H4 (cell line): ENCODE measurements at places on chromosomes 6 and 20. TPM values are rescaled to one million over a fixed set of nuclear protein-coding genes. Genes with fewer than 3 reads are reported as not detected.

GRCh38 chr20:5980720-5981538, 30.5 kb downstream of the MCM8 start:
- DNase-seq = no peak

DNA sequence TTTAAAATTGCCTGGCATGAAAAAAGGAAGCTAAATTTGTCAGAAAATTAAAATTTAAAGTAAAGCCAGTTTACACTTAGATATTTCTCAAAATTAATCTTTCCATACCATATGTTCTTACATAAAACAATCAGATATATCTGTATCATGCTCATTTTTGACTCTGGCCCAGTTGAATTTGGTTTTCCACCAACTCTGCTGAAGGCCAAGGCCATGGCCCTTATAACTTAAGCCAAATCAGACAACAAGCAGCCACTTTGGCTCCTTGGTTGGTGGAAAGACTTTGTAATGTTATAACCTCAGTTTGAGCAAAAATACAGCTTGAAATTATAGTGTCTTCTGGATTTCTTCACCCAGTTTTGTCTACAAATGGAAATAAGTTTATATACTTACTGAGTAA, 97.3 kb downstream of the CENPW start:
- no peak for DNase-seq

GRCh38 chr20:48846516-48847492, 19.0 kb upstream of the PREX1 start:
- DNase-seq = no peak

DNA sequence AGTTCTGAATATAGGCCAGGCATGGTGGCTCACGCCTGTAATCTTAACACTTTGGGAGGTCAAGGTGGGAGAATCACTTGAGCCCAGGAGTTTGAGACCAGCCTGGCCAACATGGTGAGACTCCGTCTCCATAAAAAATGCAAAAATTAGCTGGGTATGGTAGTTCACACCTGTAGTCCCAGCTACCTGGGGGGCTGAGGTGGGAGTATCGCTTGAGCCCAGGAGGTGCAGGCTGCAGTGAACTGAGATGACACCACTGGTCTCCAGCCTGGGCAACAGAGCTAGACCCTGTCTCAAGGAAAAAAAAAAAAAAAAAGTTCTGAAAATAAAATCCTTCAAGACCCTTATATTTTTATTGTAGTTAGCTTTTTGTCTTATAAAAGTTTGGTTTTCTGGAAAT, 11.7 kb upstream of the WTAP start:
- DNase-seq = no peak

DNA sequence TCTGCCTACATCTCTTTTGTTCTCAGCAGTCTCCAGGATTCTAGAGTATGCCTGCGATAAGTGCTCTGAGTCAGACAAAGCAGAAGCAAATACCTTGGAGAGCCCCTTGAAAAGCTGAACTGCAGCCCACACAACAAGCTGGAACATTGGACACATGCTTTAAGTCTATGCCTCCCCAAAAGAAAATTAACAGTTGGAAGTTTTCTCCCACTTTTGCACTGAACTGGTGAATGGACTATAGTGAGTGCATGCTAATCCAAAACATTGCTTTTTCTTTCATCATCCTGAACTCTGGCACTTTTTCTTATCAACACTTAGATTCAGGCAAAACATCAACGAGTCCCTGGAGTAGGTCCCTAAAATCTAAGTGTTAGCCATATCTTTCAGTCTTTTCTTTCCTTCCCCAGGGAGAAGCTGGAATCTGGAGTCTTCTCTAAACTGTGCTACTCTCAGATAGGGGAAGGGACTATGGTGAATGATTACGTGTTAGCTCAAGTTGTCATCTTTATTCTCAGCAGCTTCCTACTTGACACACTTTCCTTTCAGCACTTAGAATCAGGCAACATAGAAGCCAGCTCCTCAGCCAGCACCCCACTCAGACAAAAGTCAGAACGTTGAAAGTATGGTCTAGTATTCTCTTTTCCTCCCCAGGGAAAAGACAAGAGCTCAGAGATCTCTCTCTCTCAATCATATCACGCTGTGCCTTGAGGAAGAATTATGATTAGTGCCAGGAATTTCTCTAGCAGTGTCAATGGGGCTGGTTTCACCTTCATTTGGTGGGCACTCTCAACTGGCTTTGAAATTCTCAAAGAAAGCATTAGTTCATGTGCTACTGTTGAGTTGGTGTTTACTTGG, 811.0 kb upstream of the GJE1 start:
- no peak for DNase-seq

GRCh38 chr6:19705606-19706005, 131.6 kb upstream of the ID4 start:
- DNase-seq = no peak

- no peak for DNase-seq
Measured at GRCh38 chr6:112307707-112308106, 39.4 kb upstream of the RFPL4B start.

DNA sequence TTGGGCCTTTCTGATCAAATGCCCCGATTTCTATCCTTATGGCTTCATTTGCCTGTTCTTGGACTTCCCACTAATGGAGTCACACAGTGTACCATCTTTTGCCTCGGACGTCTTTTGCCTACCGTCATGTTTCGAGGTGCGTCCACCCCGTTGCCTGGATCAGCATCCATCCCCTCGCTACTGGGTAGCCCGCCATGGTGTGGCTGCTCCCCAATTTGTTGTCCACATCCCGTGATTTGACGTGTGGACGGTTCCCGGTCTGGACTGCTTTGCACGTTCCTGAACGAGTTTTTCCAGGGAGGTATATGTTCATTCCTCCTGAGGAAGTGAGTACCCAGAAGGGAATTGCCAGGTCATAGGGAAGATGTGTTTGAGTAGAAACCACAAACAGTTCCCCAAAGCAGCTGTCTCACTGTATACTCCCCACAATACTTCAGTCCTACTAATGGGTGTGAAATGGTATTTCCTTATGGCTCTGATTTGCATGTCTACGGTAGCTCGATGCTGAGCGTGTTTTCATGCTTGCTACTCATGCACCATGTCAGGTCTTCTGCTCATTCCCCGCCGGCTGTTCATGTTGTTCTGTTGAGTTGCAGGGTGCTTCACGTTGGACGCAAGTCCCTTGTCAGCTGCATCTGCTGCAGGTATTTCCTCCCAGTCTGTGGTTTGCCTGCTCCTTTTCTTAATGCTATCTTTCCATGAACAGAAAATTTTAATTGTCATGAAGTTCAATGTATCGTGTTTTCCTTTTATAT, 86.8 kb upstream of the AFDN start:
- no peak for DNase-seq

SH3BGRL2 gene
- 3.0 and 4.1 TPM in 2 replicates for total RNA-seq

- DNase-seq = no peak
Measured at GRCh38 chr6:24122139-24122538, 3.9 kb upstream of the NRSN1 start.
